Motor neuron (in vitro differentiated cells): ENCODE measurements at places on chromosomes 11 and 22.
A peak's percentile ranks its signal among the peaks of the same experiment; 100 is the strongest.

DNA sequence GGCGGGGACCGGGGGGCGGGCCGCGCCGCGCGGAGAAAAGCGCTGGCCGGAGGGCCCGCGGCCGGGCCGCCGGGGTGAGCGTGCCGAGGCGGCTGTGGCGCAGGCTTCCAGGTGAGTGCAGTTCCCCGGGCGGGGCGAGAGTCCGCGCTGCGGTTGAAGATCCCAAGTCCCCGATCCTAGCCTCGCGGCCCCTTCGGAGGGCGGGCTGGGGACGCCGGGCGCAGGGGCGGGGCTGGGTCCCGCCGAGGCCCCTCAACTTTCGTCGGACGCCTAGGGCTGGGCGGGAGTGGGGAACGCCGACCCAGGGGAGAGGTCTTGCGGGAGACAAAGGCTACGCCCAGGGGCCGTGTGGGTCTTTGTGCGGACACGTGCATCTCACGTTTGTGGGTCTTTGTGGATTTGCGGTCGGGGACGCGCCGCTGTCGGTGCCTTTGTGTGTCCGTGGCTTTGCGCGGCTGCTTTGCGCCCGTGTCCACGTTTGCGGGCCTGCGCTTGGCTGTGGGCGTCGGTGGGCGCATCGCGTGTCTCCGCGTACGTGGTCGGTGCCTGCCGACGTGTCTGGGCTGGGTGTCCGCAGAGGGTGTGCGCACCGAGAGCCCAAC is at the start of gene TSKU:
Gene TSKU (plus strand): TSS at position 63 of the 602 bp plus-strand sequence. CDS start 12,261 bp downstream, outside the sequence.
- peak; percentile 10 for ATAC-seq

DNA sequence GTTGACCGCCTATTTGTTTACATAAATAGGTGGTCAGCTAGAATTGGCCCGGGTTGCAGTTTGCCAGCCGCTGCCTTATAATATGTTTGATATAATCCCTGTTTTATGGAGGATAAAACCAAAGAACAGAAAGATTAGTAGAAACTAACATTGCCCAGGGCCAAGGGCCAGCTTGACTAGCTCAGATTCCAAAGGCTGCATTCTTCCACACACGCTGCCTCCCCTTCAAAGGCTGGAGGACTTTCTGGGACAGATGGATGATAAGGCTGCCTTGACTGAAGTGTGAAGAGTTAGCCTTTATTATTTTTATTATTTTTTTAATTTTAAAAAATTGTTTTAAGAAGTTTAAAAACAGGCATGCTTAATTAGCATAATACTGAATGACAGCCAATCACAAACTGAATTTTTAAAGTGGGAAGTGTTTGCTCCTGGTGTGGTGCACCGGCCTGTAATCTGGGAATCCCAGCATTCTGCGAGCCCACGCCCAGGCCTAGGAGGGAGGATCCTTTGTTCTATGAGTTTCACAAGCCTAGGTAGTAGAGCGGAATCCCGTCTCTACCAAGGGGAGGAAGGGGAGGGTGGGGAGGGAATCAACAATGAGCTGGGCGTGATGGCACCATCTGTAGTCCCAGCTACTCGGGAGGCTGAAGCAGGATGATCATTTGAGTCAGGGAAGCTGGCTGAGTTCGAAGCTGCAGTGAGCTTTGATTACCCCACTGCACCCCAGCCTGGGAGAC is 114.9 kb downstream of the NAV2 start:
- ATAC-seq = peak; percentile 64

- ATAC-seq = no peak
Measured at GRCh38 chr11:60183591-60184205, 815 bp upstream of the MS4A6A start.

DNA sequence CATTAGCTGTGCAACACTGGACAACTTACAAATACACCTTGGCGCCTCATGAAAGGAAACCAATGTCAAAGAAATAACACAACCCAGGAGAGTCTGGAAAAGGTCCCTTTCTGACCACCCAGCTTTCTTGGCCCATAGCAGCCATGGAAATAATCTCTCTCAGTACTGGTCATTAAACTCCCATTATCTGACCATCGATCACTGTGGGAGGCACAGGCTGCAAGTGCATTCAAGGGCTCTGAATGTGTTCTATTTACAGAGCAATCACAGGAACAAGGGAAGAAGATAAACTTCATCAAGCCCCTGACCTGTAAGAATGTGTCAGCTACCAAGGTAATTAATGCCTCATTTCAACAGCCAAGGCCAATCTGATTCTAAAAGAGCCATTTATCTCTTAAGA is 40.1 kb downstream of the CTSC start:
- ATAC-seq = peak; percentile 99

- ATAC-seq = no peak
Measured at GRCh38 chr11:13052130-13052571, 43.0 kb downstream of the RASSF10 start.

GRCh38 chr11:17766073-17766359 is 31.4 kb downstream of the KCNC1 start:
- no peak for ATAC-seq

- ATAC-seq = peak; percentile 73
Measured at GRCh38 chr11:9799886-9800285, 136.0 kb downstream of the SWAP70 start.

DNA sequence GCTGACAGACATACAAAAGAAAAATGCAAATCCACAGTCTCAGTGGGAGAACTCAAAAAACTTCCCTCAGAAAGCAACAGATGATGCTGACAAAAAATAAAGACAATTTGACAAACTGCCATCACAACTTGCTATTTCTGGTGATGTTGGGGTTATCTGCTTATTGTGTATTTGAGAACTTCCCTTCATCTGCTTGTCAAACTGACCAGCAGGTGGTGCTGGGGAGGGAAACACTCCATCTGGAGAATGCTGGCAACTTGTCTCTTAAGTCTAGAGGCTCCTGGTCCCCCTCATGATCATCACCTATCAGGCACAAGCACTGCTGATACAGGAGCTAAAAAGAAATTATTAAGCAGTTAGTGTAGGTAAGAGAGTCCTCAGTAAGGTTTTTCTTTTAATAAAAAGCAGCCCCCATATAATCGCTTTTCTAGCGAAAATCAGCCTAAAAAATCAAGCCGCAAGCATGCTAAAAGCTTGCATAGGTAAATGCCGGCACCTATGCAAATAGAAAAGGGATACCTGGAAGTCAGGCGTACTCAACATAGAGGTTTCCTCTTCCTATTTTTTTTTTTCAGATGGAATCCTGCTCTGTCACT is 9.8 kb upstream of the FAM111B start:
- peak; percentile 83 for ATAC-seq

- no peak for ATAC-seq
Measured at GRCh38 chr11:63564784-63565350, 1.7 kb upstream of the PLAAT2 start.

DNA sequence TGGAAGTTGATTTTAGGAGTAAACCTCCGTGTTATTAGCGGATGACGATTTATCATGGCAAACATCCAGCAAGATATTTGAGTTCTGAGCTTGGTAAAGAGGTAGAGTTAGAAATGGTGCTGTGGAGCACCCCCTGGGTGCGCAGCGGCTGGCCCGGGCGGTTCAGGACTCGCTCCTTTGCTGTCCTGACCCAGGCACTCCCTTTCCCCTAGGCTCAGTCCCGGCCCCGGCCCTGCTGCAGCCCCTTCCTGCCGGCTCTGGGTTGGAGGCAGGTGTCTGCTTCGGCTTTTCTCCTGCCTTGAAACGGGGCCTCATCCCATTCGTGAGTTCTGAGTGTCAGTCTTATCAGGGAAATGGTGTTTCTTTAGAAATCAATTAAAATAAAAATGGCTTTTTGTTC is 33.4 kb downstream of the AP2A2 start:
- no peak for ATAC-seq

- ATAC-seq = no peak
Measured at GRCh38 chr11:117219455-117219854, 12.4 kb downstream of the PCSK7 start.

- ATAC-seq = no peak
Measured at GRCh38 chr11:108034952-108035351, 26.3 kb downstream of the CUL5 start.

DNA sequence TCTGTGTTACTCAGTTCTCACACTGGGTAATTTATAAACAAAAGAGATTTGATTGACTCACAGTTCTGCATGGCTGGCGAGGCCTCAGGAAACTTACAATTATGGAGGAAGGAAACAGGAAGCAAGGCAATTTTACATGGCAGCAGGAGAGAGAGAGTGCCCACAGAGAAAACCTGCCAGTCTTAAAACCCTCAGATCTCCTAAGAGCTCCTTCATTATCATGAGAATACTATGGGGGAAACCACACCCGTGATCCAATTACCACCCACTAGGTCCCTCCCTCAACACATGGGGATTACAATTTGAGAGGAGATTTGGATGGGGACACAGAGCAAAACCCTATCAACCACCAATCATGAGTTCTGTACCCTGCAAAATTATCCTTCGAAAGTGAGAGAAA is 1180.8 kb downstream of the JRKL start:
- ATAC-seq = no peak

DNA sequence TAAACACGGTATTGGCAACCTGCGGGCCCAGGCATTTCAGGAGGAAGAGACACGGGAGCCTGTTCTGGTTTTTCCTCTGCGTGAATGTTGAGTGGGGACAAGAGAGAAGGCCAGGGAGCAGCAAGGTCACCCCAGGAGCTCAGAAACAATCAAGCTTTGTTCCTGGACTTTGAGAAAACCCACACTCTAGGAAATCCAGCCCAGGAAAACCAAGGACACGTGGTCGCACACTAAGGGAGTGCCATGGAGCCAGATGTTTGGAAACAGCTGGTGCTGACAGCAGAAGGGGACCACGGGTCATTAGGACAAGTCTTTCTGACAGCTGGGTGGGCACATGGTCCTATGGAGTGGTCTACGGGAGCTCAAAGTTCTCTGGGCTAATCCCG is 44.1 kb downstream of the MYH9 start:
- ATAC-seq = no peak

DNA sequence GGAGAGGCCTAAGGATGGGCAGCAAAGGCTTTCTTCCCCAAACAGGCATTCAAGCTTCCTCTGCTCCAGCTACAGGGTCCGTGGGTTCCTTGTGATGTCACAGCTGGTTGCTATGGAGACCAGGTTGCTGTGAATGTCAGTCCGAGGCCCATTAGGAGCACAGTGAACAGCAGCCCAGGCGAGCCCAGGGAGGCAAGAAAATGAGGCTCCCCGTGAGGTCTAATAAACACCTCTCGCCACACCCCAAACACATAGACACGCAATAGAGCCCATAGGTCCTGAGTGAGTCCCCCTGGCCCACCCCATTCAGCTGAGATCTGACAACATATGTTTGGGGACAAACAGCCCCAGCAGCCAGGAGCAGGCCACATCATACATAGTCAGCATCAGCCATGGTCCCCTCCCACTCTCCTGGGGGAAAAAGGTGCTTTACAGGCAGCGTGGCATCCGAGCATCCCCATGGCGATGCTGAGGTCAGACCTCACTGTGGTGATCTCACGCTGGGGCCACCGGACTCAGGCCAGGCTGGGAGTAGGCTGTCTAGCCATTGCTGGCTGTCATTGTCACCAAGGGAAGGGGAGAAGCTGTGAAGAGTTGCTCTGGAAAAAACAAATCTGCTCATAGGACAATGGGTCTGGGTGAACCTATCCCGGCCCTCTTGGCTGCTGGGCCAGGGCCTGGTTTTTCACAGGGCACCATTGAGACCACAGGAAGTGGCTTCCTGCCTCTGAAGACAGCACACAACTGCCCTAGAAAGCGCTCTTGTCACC is 23.1 kb upstream of the TP53I11 start:
- ATAC-seq = no peak

- no peak for ATAC-seq
Measured at GRCh38 chr11:90434858-90435257, 212.0 kb upstream of the CHORDC1 start.

GRCh38 chr11:60810569-60810968 is 25.4 kb downstream of the MS4A10 start:
- no peak for ATAC-seq

DNA sequence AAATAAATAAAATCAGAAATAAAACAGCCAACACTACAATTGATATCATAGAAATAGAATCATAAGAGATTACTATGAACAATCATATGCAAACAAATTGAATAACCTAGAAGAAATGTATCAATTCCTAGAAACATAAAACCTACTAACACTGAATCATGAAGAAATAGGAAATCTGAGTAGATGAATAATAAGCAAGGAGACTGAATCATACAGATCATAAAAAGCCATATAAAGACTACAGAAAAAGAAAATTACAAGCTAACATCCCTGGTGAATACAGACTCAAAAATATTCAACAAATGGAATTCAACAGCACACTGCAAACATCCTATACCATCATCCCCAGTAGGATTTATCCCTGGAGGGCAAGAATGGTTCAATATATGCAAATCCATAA is 135.6 kb downstream of the SBF2 start:
- no peak for ATAC-seq

- ATAC-seq = no peak
Measured at GRCh38 chr11:794766-795633, 3.1 kb downstream of the SLC25A22 start.

GRCh38 chr11:26618441-26618840 is 46.4 kb upstream of the MUC15 start:
- ATAC-seq = no peak

GRCh38 chr11:99020352-99021225 is at the start of gene CNTN5:
CNTN5 (plus strand) TSS chr11:99020949.
- ATAC-seq = peak; percentile 94

- ATAC-seq = peak; percentile 15
Measured at GRCh38 chr11:126489836-126490660, 134.6 kb downstream of the ST3GAL4 start.

- no peak for ATAC-seq
Measured at GRCh38 chr11:11667056-11667455, 45.3 kb upstream of the GALNT18 start.

DNA sequence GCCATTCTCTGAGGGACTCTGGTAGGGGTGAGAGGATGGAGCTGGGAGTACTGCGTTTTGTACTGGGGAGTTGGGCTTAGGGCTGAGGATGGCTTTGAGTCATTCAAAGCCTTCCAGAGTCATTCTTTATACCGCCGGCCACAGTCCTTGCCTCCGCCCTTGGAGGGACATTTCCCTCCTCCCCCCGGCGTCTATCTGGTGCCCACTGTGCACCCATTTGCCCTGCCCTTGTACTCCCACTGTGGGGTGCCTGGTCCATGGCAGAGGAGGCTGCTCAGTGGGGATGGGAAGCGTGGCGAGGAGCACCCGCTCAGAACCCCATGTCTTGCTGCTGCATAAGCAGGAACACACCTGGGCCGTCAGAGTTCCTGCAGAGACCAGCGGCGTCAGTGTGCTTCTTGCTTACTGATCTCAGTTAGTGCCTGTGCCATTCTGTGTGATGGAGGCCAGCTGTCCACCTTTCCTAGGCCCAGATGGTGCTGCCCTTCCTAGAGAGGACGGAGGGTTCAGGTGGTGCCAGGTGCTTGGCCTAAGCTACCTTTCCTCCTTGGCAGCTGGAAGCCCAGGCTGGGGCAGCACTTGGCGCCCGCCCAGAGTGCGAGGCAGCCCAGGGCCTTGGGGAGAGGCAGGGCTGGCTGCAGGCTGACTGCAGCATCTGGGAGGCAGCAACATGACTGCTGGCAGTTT is 23.3 kb upstream of the TMEM191C start:
- ATAC-seq = no peak
